Cardiac fibroblast (primary cell): ENCODE measurements at places on chromosomes 11 and 22.

GRCh38 chr22:26885441-26886261 lies 228.3 kb downstream of the MIAT start:
- no peak for DNase-seq

DNA sequence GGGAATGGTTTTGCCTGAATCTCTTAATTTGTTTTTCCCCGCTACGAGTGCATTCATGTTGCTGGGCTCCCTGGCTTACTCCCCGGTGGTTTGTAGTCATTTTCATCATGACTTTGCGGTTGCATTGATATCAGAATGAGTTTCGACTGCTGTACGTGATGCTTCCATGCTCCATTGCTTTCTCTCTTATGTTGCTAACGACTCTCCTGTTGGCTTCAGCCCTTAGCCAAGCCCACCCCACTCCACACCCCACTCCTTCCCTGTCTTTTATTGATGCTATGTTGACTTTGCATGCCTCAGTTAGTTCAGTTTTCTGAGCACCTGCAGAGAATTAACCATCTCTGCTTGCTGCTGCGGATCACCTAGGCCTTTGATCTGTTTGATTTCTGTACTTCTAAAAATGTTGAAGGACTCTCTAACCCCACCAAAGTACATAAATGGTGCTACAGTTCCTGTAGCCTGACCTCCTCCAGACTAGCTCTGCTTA lies 65.3 kb downstream of the ARFGAP2 start:
- DNase-seq, result no peak

DNA sequence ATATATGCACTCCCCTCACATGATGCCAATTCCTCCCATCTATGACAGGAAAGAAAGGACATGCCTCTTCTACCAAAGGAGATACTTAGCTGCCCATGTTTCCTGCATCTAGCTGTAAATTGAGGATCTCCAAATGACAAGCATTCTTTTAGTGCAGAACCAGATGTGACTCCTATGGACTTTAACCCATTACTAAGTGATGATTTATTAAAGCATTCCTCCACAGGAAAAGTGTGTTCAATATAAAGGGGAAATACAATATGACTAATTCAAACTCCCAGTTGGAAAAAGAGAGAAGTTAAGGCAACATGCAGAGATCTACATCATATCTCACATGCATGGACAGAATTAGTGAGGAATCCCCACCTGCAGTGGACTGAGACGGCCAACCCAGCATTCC lies 221.3 kb downstream of the FAM76B start:
- DNase-seq, result no peak

- no peak for DNase-seq
Observed at GRCh38 chr11:115290893-115291292, 213.3 kb downstream of the CADM1 start.

DNA sequence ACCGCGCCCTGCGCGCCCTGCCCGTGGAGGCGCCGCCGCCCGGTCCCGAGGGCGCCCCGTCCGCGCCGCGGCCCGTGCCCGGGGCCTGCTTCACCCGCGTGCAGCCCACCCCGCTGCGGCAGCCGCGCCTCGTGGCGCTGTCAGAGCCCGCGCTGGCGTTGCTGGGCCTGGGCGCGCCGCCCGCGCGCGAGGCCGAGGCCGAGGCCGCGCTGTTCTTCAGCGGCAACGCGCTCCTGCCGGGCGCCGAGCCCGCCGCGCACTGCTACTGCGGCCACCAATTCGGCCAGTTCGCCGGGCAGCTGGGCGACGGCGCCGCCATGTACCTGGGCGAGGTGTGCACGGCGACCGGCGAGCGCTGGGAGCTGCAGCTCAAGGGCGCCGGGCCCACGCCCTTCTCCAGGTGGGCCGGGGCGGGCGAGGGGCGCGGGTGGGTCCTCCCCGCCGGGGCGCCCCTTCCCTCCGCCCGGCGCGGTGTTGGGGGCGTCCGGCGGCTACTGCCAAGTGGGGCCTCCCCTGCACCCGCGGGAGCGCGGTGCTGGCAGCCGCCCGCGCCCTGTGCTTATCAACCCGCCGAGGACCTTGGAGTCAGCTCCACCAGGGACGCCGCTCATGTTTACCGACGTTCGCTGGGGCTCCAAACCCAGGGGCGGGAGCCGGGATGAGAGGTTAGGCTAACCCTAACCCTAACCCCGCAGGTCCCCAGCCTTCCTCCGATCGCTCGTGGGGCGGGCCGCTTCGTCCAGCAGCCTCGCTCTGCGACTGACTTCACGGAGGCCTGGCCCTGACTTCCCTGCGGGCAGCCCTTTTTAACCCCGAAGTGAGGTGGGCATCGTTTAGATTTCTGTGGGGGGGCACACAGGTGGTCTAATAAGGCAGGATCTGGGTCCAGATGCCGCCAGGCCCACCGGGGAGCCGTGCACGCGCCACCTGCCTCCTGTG lies 649 bp downstream of the SELENOO start:
- no peak for DNase-seq

- no peak for DNase-seq
Observed at GRCh38 chr22:46373921-46374662, 38.6 kb downstream of the TRMU start.

DNA sequence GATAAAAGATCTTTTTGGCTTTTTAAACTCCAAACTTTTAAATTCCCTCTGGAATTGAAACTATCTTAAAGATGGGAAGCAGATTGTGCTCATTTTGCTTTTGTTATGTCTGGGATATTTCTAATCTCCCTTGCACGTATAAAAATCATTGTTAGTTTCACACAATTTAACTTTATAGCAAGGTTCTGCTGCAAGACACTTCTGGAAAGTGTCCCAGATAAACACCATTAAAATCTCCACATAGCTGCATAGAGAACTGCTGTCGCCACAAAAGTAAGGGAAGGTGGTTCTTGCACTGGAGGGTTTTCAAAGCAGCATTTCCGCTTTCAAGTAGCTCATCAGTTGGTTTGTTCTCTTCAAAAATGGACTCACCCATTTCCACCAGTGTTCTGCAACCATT lies 11.8 kb downstream of the PTS start:
- no peak for DNase-seq

- no peak for DNase-seq
Observed at GRCh38 chr11:121483805-121484480, 31.2 kb upstream of the SORL1-AS1 start.

GRCh38 chr11:1155274-1155693 lies 2.5 kb upstream of the MUC5AC start:
- DNase-seq, result no peak

DNA sequence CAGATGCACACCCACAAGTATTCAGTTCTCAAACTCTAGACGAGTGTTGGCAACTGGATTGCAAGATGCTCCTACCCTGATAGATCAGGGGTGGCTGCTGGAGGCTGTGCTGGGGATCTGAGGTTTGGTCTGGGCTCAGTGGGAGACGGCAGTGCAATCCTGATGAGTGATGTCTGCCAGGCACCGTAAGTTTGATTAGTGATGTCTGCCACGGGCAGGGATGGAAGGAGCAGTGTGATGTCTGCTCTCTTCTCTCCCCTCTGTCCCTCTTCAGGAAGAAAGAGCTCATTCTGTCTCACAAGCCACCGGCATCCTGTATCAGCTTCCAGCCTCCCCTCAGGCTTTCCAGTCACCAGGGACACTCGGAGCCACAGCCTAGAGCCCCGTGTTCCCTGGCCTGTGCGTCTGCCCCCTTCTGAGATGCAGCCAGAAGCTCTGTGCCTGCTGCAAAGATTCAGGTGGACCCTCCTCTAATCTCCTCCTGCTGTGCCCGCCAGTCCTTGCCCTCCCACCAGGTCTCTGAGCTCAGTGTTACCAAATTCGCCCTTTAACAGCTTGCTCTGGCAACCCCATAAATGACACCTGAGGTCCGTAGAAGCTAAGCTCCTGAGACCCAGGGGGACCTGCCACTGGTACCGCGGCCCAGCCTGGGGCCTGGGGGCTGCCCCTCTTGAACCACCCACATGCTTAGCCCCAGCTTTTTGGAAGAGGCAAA lies 19.9 kb downstream of the TP53I11 start:
- DNase-seq, result no peak

GRCh38 chr11:117313091-117313490 lies 3.0 kb downstream of the BACE1 start:
- no peak for DNase-seq

GRCh38 chr11:575313-575995 lies 816 bp upstream of the PHRF1 start:
- no peak for DNase-seq

- DNase-seq, result no peak
Observed at GRCh38 chr11:101872171-101872882, 42.5 kb upstream of the CEP126 start.

DNA sequence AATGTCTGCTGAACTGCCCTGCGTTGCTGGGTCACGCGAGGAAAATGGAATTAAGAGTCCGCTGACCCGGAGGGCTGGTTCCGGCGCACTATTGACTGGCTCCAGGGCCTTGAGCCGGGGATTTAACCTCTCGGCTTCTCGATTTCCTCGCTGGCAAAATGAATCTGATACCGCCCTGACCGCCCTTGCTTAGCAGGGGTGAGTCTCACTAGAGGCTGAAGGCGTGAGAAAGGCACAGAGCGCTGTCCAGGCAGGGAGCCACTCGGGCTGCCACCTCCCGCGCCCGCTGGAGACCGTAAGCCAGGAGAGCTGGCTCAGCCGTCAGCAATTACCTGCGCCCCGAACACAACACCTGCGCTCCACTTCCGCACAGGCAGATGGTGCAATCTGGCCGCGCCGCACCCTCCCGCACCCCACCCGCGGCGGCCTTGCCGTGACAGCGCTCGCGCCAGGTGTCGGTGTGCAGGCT lies 65.6 kb downstream of the BUD13 start:
- no peak for DNase-seq
